Dorsolateral prefrontal cortex (tissue), 122 donors: ENCODE measurements at places on chromosomes 2 and 18.

DNA sequence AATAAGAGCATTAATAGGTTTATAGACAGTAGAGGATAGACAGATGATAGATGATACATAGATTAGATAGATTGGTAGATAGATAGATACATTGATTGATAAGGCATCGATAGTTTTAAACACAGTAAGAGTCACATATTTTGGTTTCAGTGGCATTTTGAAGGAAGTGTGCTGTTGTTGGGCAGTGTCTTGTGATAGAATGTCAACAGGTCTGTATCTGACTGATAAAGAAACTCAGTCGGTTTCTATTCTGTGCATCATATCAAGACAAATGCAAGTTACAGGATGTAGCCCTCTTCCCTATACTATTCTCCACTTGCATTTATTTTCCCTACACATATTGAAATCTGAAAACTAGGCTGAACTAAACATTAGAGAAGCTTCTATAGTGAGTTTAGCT is 1229.0 kb upstream of the ZEB2 start:
- DNase-seq, result no peak

GRCh38 chr2:177538323-177538722 is 145.8 kb downstream of the AGPS start:
- DNase-seq, result no peak

- DNase-seq, result no peak
Measured at GRCh38 chr2:28976584-28976983, 4.5 kb upstream of the TOGARAM2 start.

- DNase-seq, result no peak
Measured at GRCh38 chr2:149808556-149808955, 221.0 kb upstream of the MMADHC start.

DNA sequence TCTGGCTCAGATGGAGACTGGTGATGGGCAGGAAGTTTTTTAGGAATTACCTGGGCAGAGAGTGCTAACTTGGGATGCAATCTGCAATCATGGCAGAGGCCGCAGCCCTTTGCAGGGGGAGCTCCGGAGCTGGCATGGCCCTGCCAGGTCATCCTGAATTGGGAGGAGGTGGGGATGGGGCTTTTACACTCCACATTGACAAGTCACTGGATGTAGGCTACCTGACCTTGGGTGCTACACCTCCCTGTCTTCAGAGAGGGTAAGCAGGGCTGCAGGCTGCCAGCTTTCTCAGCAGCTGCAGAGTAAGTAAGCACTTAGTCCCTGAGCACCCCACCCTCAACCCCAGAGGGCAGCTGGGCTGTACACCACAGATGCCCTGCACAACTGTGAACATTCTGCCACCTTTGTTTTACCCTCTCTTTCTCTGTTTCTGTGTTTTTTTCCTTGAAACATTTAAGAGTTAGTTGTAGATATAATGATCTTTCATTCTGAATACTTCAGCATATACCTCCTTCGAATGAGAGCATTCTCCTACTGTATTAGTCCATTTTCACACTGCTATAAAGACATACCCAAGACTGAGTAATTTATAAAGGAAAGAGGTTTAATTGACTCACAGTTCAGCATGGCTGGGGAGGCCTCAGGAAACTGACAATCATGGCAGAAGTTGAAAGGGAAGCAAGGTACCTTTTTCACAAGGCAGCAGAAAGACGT is 6.8 kb upstream of the HS1BP3 start:
- DNase-seq, result no peak

DNA sequence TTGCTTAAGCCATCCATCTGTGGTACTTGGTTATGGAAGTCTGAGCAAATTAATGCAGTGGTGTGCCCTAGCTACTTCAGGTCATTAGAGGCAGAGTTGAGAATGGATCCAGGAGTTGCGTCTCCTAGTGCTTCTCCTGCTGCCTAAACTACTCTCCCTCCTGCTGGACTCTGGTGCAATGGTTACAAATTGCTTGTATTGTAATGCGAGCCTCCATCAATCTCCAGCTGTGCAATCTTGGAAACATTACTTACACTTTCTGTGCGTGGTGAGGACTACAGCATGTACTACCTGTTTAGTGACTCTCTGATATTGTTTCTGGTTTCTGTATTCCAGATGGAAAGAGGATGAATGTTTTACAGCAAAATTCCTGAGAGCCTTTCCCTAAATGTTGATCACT is 119.0 kb upstream of the CYRIA start:
- no peak for DNase-seq

GRCh38 chr2:37119157-37119556 is 34.8 kb downstream of the GPATCH11 start:
- no peak for DNase-seq

- no peak for DNase-seq
Measured at GRCh38 chr18:2857491-2858131, 10.8 kb downstream of the EMILIN2 start.

GRCh38 chr2:22894761-22895160 is 490.2 kb upstream of the KLHL29 start:
- DNase-seq, result no peak

GRCh38 chr2:8193686-8194615 is 487.9 kb upstream of the ID2 start:
- no peak for DNase-seq

DNA sequence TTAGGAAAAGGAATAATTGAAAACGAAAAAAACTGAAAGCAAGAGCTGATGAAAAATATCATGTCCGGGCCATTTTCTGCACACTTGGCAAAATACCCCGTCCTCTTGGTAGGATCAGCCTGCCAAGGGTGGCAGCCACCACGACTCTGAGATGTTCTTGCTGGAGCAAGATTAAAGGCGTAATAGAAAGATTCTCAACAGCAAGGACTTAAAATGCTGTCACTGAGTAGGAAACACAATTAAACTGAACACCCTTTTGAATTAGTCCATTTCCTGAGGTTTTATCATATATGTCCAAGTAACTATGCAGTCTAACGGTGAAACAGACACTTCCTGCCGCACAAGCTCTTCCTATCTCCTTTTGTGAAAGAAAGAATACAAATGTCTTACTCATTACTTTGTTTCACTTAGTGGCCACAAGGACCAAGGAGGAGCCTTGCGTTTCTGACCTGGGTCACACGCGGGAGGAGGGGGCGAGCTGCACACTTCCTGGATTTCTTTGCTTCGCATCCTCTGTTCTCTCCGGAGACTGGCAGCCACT is 222.7 kb downstream of the PIEZO2 start:
- no peak for DNase-seq

- DNase-seq, result no peak
Measured at GRCh38 chr2:63051042-63051794, 588 bp downstream of the OTX1 start.

DNA sequence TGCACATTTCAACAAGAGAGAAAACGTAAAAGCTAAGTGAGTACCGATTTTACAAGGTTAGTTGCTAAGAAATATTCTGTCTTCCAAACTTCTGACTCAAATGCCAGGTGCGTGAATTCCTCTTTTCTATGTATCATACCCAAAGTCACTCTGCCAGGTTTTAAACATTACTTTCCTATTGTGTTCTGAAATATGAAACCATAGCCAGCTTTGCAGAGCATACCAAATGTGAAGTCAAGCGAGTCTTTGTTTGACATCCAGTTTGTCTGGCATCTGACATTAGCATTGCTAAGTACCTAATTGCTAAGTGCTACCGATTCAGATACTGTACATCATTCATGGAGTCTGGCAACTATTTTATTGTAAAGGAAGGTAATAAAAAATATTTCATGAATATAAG is 321.9 kb upstream of the GALNT5 start:
- DNase-seq, result no peak

DNA sequence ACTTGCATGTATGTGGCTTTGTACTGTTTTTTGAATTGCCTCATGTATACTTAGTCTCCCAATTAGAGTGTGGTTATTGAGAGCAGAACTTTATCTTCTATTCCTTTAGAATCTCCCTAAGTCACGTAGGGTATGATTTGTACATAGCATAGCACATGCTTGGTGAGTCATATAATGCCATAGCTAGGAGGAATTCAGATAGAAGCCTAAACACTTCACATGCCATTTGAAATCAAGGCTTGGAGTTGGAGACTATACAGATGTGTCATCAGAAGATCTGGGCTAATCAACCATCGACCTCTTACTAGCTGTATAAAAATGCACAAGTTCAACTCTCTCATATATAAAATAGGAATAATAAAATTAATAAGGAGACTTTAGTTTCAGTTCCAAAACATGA is 222.6 kb upstream of the ST6GAL2 start:
- no peak for DNase-seq

- DNase-seq, result no peak
Measured at GRCh38 chr2:101361522-101361921, 25.8 kb downstream of the CREG2 start.

DNA sequence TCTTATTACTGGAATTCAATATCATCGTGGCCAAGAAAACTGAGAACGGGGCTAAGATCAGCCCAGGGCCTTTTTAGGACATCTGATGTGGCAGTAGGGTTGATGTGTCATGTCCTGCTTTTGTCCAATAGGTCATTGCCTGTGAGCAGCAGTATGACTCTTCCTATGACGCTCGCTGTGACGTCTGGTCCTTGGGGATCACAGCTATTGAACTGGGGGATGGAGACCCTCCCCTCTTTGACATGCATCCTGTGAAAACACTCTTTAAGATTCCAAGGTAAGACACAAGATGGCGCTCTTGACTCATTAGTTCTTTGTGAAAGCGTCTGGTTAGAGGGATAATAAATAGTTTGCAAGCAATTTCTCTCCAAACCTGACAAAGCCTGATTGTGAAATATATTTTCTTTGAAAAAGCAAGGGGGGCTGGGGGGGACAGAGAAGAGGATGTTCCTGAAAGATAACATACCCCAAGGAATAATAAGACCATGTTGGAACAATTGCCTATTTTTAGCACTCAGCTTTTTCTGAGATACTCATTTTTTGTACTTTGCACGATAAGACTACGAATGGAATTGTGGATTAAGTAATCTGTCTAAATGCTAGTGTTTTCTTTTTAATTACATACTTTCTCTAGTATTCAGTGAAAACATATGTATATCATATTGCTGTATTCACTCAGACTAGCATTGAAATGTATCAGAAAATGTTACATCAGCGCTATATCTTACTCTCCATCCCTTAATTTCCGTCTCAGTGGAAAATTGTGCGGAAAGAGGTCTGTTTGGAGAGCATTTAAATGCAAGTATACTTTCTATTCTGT is 58.1 kb downstream of the MYO3B start:
- no peak for DNase-seq

DNA sequence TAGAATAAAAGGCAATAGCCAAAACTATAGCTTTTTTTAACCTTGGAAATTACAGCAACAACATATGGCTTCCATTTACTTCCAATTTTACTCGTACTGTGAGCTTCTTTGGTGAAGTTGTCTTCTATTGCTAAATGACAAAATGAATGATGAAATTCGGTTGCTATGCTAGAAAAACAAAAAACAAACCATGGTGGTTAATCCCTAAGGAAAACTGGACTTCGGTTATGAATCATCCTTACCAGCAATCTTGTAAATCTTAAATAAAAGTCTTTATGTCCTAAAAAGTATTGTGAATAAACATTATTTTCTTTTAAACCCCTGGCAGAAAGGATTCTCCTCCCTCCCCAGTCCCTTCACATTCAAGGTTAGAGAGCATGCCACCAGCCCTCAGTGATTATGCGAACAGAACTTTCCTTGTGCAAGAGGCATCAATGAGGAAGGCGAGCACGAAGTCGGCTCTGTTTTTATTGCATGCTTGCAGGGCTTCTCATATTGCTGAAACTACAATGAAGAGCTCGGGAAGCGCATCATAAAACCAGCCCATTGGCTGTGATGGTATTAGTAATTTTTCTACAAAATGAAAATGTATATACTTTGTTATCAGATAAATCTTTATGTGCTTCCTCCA is 62.9 kb downstream of the ZNF521 start:
- no peak for DNase-seq

GRCh38 chr18:62175521-62175920 is 11.3 kb downstream of the PIGN start:
- DNase-seq, result no peak

GRCh38 chr2:18398833-18399232 is 161.6 kb downstream of the RDH14 start:
- no peak for DNase-seq

DNA sequence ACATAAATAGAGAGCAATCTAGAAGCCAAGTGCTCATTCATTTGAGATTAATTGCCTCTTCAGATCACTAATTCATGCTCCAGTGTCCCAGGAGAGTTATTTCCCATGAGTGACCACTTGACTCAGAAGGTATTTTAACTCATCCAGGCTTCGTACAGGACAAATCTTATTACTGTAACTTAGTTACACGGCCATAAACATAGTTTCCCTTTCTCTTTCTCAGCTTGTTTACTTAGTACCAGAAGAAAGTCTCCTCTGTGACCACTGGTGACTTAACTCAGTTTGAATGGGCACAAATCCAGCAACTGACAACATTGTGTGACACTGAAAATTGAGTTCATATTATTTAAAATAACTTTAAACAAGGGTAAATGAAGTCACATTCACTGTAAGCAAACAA is 25.3 kb downstream of the MMADHC start:
- DNase-seq, result no peak

DNA sequence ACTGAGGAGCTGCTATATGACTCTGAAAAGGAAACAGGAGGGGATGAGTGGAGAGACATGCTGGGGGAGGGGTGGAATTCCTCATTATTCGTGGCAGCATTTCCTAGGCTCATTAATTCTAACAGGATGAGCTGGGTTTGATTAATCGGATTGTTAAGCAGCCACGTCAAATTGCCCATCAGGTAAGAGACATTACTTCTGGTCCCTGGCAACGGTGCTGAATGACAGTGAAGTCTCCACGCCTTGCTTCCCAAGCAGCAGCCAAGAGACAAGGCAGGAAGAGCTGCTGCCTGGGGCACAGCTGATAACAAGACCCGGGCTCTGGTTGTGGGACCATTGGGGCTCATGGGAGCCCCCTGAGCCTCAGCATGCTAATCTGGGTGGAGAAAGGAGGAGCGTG is 86.6 kb downstream of the MARCHF4 start:
- no peak for DNase-seq

DNA sequence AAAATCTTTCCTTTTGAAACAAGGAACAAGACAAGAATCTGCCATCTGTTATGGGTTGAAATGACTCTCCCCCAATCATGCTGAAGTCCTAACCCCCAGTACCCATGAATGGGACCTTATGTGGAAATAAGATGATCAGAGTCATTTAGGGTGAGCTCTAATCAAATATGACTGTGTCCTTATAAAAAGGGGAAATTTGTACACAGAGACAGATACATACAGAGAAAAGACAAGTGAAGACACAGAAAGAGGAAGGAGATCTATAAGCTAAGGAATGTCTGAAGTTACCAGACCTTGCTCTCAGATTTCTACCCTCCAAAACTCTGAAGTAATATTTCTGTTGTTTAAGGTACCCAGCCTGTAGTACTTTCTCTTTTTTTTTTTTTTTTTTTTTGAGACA is 15.7 kb downstream of the TGFBRAP1 start:
- no peak for DNase-seq
